ENCODE measurements at places on chromosomes 11 and 22. TPM values are rescaled to one million over a fixed set of nuclear protein-coding genes. Genes with fewer than 3 reads are reported as not detected.

Gene TTC36
- not detected for total RNA-seq

Gene CDC42EP1
- 102 TPM for total RNA-seq

Gene SLC35E4
- 3.7 TPM for total RNA-seq

Gene ANGPTL5
- total RNA-seq, result 0.58 TPM

Gene FAM118A
- total RNA-seq, result 22.2 TPM

Gene RFPL1
- total RNA-seq, result not detected

Gene FADS1
- total RNA-seq, result 36.3 TPM

Gene CCDC89
- total RNA-seq, result 0.84 TPM

Data from mesenteric fat pad (tissue), 1 donor.